ENCODE measurements at places on chromosomes 1 and 21.

GRCh38 chr1:190067592-190067991 is 410.1 kb downstream of the BRINP3 start:
- DNase-seq = no peak

GRCh38 chr1:230087717-230088105 is 20.7 kb downstream of the GALNT2 start:
- no peak for DNase-seq

DNA sequence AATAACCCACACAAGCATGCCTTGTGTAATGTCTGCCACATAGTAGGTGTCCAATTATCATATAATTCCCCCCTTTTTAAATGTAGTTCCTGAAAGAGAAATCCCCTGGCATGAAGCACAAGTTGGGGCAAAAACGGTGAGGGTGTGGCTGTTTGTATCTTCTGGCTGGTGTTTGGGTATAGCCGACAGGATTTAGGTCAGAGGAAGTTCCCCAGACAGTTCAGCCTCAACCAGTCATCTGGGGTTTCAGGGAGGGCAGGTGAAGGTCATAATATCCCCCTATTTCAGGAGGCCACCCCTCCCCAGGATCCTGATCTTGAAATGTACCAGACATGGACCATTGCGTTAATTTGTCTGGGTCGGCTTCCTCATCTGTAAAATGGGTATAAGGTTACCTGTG is 29.1 kb upstream of the JUN start:
- no peak for DNase-seq

- DNase-seq = peak; percentile 61
These were observed 33.3 kb upstream of the FAM3B start for GRCh38 chr21:41283211-41283818.

- no peak for DNase-seq
These were observed 5.9 kb downstream of the MTFR1L start for GRCh38 chr1:25825605-25826004.

DNA sequence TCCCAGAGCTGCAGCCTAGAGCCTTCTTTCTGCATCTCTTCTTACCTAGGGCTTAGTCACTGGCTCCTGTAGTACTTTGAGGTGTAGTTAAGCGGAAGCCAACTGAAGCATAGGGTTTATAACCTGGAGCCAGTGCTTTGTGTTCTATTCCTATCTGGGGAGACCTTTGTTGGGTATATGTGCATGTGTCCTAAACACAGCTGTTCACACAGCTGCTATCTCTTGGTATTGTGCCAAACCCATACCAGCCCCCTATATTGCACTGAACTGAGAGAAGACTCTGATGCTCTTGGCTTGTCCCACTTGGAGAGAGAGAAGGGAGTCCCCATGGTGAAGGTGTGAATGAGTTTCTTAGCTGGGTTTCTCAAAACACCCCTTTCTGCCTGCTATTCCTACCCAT is 17.2 kb upstream of the NFASC start:
- no peak for DNase-seq

GRCh38 chr21:33433425-33434114 is 30.4 kb downstream of the IFNGR2 start:
- no peak for DNase-seq

- DNase-seq = no peak
These were observed 158.4 kb upstream of the BACE2 start for GRCh38 chr21:41009398-41010100.

GRCh38 chr1:189220750-189221149 is 1256.9 kb downstream of the BRINP3 start:
- DNase-seq = no peak

DNA sequence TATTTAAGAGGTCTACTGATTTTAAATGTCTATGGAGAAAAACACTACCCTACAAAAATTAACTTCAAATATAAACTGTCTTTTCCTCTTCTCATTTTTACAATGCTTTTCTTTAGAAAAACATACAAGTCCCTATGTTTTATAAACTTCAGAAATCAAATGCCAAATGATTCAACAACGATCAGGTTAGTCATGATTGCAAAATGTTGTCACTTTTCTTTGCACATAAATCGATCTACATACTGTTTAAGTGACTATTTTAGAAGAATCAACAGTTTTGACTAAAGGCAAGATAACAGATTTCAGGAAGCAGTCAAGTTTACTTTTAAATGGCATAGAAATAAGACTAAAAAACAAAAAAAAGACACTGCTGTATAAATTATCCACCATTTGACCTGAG is 168.7 kb downstream of the GPATCH2 start:
- no peak for DNase-seq

DNA sequence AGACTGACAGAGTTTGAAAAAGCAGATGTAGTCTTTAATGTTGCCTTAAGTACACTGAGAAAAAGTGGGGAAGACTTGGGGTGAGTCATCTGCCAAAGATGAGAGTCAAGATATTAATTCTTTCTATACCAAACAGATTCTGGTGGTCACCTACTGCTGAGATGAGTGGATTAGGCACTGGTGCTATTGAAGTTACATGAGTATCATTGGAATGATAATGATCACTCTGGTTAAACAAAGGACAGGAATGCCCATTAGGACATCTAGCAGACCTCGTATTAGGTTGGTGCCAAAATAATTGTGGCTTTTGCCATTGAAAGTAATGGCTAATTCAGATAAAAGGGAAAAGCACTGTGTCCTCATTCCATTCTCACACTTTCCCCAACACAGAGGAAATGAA is 1588.9 kb downstream of the KCNT2 start:
- no peak for DNase-seq

DNA sequence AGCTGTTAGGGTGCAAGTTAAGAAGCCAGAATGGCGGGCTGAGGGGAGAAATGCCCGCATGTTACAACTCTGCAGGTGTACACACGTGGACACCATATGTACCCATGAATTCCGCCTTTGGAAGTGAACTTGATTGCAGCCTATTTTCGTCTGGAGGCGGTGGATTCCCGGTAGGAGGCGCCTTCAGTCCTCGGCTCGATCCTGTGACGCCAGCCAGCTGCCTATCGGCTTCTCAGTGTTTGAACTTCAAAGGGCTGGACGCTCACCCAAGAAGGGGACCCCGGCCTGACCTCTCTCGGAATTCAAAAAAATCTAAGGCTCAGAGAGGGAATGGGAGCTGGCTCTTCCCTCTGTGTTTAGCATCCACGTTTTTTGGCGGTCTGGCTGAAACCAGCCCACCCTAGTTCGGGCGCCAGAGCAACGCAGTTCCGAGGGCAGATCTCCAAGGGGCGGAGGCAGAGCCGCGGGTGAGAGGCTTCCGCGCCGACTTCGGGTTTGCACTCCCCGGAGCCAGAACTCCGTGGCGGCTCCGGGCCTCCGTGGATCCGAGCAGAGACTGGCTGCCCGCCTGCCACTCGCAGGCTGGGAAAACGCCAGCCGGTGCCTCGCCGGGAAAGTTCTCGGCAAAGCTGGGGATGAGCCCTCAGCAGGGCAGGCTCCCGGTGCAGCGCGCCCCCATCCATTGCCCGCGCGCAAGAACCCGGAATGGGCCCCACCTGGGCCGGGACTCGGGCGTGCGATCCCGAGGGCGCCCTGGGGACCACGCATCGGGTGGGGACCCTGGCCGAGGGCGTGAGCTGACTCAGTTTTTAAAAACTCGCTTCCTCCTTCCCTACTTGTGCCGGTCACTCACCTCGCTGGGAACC is 996 bp upstream of the TMEM51 start:
- peak; percentile 91 for DNase-seq

DNA sequence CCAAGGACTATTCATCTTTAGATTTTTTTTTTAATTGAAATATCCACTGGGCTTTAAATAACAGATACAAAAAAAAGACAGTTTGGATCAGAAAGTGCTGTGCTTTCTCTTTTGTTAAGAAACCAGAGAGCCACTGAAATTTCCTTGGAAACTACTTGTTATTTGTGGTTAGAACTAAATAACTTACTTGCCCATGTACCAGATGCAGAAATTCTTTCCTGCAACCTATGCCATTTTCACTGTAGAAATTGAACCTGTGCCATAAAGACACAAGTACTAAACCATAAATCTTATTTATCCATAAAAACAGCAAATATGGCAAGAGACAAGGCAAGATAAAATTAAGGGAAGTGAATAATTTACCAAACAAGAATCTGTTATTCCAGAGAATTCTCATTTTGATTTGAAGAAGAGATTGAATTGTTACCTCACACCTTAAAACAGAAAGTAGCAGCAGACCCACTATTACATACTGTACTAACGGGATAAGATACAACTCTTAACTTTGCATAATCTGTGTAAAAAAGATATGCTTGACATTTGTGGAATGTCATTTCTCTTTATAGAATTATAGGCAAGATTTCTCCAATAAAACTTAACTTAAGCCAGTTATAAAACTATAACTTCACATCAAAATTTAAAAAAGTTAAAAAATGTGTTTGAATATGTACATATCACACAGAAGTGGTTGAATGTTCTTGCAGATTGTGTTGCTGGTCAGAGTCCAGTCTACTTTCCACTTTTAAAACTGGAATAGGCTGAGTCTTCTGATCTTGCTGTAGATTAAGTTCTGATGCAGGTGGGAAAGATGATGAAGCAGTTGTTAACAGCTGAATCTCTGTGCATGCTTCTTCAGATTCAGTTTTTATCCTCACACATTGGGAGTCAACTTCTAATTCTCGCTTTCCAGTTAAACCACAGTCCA is 6.3 kb upstream of the PHTF1 start:
- no peak for DNase-seq

- no peak for DNase-seq
These were observed 22.9 kb upstream of the MTF2 start for GRCh38 chr1:93056214-93056613.

- DNase-seq = no peak
These were observed 139.7 kb upstream of the ETV3 start for GRCh38 chr1:157277913-157278312.

GRCh38 chr1:25817840-25818501 is 1.8 kb upstream of the MTFR1L start:
- DNase-seq = no peak

- no peak for DNase-seq
These were observed 10.8 kb downstream of the AADACL4 start for GRCh38 chr1:12654657-12655056.
